PC-9 (cell line): ENCODE measurements at places on chromosomes 1 and 21.

GRCh38 chr1:19436716-19437476 is 48.4 kb downstream of the CAPZB start:
- DNase-seq: peak; percentile 15

DNA sequence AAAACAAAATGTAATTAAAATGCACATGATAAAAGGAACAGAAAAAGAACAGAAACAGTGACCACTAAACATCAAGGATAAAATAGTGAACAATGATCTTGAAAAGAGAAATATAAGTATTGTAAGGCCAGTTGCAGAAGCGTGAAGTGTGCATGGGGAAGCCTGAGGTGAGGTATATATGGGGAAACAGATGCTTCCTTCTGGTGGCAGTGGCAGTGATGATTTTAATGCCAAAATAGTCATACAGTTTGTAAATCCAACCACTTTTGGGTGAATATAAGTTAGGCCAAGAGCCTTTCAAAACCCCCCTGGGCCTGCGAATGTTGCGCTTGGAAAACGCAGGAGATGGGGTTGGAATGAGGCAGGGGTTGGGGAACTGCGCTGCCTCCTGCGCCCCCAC is 27.3 kb downstream of the TTC3 start:
- DNase-seq: no peak

- peak; percentile 96 for DNase-seq
Observed at GRCh38 chr1:99645203-99645602, 710 bp upstream of the PALMD start.

GRCh38 chr1:7389201-7389905 is 381.7 kb upstream of the VAMP3 start:
- DNase-seq: no peak

GRCh38 chr1:121483961-121484424 is 299.2 kb downstream of the SRGAP2C start:
- DNase-seq: no peak

GRCh38 chr1:102833151-102833550 is 275.2 kb downstream of the COL11A1 start:
- peak; percentile 67 for DNase-seq

DNA sequence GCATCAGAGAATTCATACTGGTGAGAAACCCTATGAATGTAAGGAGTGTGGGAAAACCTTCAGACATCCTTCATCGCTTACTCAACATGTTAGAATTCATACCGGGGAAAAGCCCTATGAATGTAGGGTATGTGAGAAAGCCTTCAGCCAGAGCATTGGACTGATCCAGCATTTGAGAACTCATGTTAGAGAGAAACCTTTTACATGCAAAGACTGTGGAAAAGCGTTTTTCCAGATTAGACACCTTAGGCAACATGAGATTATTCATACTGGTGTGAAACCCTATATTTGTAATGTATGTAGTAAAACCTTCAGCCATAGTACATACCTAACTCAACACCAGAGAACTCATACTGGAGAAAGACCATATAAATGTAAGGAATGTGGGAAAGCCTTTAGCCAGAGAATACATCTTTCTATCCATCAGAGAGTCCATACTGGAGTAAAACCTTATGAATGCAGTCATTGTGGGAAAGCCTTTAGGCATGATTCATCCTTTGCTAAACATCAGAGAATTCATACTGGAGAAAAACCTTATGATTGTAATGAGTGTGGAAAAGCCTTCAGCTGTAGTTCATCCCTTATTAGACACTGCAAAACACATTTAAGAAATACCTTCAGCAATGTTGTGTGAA is 12.8 kb downstream of the ZFP69B start:
- no peak for DNase-seq

DNA sequence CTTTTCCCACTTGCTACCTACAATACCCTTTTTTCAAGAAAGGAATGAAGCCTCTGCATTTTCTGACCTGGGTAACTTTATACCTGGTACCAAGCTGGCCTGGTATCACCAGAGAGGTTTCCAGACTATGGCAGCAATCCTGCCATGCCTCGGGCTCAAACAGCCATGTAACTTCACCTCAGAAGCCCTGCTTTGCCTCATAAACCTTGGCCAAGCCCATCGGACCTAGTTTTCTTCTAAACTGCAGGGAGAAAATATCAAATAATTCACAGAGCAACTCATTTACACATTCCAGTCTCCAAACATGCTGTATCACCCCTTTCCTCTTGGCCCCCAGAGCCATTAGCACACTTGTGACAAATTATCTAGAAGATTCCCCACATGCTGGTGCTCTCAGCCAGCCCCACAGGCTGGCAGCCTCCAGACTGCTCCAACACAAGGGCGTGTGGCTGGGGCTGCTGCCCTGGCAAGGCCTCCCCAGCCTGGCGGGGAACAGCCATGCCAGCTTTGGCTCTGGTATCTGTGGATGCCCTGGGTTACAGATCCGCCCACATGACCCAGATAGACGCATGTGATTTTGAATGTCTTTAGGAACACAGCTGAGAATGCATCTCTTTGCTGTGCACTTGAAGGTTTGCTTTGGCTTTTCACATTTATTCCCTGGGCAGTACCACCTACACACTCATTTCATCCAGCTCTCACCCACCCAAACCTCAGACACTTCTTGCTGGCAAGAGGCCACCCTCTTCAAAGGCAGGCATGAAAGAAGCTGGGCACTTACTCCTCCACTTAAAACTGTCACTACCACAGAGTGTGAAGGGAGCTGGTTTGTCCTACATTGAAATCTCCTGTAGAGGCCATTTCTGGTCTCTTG is 70.0 kb upstream of the BCAR3 start:
- no peak for DNase-seq

- no peak for DNase-seq
Observed at GRCh38 chr1:61808968-61809367, 66.7 kb downstream of the PATJ start.

GRCh38 chr1:110637475-110637874 is 31.3 kb upstream of the KCNA2 start:
- no peak for DNase-seq

- DNase-seq: no peak
Observed at GRCh38 chr1:23720256-23720995, 22.8 kb upstream of the ELOA start.

- no peak for DNase-seq
Observed at GRCh38 chr1:59279645-59280044, 17.2 kb upstream of the FGGY start.

DNA sequence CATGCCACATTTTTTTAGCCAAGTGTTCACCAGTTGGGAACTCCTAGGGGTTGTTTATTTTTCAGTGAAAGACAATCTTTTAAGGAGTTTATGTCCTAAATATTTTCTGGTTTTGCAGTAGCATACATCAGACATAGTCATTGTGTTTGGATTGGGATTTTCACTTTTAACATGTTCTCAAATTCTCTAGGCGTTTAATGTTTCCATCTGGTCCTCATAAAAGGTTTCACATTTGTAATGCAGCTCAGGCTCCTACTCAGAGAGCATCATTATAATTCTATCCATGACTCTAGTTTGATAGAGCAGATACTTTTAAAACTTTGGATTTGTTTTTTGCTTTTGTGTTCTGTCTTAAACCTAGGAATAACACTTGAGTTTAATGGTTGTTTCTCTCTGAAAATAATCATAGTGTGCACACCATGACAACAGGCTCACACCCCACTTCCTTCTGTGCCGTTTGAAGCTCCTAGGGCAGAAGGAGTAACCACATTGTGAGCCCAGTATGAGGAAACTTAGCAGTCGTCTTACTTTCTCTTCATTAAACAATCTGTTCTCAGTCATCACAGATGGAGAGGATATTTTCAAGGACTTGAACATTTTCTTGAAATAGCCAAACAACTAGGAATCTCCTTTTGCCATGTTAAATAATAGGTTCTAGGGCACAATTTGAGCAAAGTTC is 219.6 kb downstream of the PDE4B start:
- no peak for DNase-seq

- no peak for DNase-seq
Observed at GRCh38 chr1:8166406-8166805, 140.3 kb upstream of the ERRFI1 start.

- DNase-seq: no peak
Observed at GRCh38 chr1:228341450-228341813, 65.2 kb downstream of the TRIM11 start.

GRCh38 chr1:38806090-38806489 is 53.5 kb downstream of the RRAGC start:
- no peak for DNase-seq

- DNase-seq: no peak
Observed at GRCh38 chr1:20141001-20141400, 1.9 kb downstream of the PLA2G2F start.

GRCh38 chr1:230138561-230139239 is 71.7 kb downstream of the GALNT2 start:
- no peak for DNase-seq

DNA sequence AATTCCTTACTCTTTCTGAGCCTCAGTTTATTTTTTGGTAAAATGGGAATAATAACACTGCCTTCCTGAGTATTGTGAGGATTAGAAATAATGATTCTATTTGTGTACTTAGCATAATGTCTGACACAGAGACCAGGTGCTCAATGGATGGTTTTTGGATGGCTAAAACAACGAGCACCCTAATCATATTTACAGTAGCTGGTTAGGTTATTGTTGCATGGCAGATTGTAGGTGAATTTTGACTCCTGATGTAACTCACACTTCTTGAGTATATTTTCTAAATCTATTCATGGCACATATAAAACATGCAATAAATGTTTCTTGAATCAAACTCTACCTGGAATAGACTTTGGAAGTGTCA is 11.9 kb upstream of the DUSP10 start:
- DNase-seq: no peak

GRCh38 chr1:150180474-150180873 is 30.8 kb downstream of the PLEKHO1 start:
- no peak for DNase-seq

DNA sequence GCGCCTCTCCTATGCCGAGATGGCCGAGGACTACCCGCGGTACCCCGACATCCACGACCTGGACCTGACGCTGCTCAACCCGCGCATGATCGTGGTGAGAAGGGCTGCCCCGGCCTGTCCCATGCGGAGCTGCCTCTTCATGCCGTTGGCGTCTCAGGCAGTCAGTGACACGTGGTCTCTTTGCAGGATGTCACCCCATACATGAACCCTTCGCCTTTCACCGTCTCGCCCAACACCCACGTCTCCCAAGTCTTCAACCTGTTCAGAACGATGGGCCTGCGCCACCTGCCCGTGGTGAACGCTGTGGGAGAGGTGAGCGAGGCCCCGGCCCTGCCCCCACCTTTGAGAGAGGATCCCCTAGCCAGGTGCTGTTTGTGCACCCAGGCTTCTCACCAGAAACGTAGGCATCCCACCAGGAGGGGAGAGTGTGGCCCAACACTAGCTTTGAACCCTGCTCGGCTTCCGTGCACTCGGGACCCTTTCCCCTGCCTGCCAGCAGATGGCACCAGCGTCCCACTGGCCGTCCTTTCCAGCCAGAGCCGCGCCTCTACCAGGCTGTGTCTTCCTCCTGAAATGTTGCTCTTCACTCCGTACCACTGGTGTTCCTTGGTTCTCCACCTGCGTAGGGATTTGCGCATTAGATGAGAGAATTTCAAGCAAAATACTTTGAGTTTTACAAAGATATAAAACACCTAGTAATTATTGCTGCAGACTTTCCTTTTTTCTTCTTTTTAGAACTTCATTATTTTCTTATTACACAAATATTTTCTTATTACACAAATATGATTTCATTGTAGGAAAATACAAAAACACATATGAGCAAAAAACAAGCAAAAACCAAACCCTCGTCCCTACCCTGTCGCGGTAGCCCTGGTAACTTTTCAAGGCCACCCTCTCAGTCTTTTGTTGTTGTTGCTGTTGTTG is 9.0 kb downstream of the NPPA start:
- DNase-seq: peak; percentile 66

- peak; percentile 36 for DNase-seq
Observed at GRCh38 chr1:109256971-109257681, 7.8 kb downstream of the CELSR2 start.

DNA sequence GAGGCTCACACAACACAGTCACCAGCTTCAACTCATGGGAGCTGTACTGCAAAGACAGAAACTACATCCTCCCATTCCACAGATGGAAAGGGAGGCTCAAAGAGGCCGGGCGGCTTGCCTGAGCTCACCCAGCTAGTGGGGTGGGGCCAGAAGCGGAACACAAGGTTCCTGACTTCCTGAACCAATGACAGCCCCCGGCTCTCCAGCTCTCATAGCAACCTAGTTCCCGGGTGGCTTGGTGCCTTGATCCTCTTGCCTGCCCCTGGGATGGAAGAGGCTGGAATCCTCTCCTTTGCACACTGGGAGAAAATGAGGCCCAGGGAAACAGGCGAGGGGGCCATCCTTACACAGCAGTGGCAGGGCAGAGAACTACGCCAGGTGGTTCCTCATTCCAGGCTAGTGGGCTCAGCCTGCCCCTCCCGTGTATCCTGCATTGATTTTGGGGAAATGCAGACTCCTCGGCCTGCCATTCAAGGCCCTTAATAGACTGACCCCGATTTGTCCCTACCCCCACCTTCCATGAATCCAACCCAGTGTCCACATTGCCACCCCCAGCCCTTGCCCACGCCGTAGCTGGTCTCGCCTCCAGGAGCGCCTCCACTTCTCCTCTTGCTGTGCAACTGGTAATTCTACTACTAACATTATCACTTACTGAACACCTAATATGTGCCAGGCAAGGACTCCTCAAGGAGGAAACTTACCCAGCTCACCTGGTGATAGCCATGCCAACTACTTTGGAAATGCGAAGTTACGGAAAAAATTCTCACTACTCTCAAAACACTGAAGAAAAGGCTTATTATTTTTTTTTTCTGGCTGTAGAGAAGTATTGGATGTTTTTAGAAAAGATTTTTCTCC is 5.0 kb downstream of the RAP1GAP start:
- DNase-seq: no peak

DNA sequence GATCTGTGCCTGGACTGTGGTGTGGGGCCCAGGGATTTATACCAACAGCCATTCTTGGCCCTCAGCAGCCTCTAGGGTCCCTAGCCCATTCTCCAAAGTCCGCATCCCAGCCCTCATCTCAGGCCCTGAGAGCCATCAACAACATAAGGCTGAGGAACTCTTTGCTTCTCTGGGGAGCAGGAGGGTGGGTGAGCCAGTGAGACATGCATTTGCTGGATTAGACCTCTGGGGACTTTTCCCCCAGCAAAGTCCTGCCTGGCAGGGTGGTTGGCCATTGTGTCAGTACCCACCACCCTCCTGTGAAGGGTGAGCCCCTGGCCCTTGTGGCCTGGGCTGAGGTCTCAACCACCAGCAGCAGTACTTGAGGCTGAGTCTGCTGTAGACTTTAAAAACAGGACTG is 24.2 kb upstream of the FAM20B start:
- no peak for DNase-seq

GRCh38 chr1:33087677-33088076 is 6.7 kb downstream of the AZIN2 start:
- no peak for DNase-seq
